ENCODE measurements at places on chromosomes 11 and 22.

DNA sequence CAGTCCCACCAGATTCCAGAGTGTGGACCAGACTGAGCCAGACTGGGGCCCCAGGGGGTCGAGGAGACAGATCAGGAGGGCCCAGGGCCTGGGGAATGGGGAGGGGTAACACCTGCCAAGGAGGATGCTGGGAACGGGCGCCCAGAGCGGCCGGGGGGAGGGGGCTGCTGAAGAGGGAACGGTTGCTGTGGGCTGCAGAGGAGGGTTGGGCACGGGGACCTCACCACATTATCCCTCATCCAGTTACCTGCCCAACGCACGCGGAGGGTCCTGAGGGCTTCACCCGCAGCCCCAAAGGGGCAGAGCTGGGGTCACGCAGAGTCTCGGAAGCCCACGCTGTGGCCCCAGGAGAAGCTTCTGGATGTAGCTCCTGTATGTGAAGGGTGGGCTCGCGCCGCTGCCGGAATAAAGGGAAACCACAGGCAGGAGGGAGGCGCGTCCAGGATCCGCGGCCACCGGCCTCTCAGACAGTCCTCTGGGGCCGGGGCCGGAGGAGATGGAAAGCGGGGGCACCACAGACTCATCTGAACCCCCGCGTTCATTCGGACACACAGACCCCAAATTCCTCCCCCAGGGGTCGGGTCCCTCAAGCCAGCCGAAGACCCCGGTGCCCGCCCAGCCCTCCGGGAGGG is 866 bp upstream of the SELENOO start:
- DNase-seq, result no peak

- DNase-seq, result no peak
Observed at GRCh38 chr11:70836071-70836470, 416.3 kb downstream of the SHANK2 start.

- no peak for DNase-seq
Observed at GRCh38 chr11:61053191-61053590, 49.1 kb upstream of the CD5 start.

DNA sequence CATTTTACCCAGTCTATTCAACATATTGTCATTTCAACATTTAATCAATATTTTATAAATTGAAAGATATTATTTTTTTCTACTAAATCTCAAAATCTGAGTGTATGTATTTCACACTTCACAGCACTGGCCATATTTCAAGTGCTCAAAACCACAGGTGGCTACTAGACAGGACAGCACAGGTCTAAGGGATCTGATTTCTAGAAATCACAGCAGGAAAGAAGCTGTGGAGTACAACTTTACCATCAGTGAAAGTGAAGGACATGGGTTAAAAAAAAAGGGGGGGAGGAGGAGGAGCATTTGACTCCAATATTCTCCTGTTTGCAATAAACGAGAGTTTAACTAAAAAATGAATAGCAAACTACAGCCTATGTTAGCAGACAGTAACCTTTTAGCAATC is 4.5 kb downstream of the PRDM10 start:
- DNase-seq, result no peak

DNA sequence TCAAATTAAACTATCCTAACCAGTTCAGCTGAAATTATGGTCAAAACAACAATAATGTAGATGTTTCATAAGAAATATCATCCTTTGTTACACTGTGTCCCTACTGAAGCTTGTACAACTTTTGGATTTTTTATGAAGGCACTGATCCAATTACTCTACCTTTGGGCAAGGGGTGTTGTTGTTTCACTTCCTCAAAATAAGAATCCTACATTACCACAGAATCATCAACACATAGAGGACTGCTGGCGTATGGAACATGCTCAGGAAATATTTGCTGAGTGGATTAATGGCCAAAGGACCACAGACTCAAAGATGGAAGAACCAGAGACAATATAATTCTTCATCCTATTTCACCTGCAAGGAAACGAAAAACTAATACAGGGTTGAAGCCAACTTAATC is 907.5 kb upstream of the CCDC90B start:
- DNase-seq, result no peak

GRCh38 chr11:116984186-116984585 is 114.0 kb downstream of the SIK3 start:
- no peak for DNase-seq
